ENCODE measurements at places on chromosomes 2 and 18. TPM values are rescaled to one million over a fixed set of nuclear protein-coding genes. Genes with fewer than 3 reads are reported as not detected.

GRCh38 chr2:30305235-30305634, 73.9 kb downstream of the LBH start:
- DNase-seq, result no peak
- H3K27ac ChIP-seq, result no peak overlapping the region
- no peak overlapping the region for H3K4me3 ChIP-seq

DNA sequence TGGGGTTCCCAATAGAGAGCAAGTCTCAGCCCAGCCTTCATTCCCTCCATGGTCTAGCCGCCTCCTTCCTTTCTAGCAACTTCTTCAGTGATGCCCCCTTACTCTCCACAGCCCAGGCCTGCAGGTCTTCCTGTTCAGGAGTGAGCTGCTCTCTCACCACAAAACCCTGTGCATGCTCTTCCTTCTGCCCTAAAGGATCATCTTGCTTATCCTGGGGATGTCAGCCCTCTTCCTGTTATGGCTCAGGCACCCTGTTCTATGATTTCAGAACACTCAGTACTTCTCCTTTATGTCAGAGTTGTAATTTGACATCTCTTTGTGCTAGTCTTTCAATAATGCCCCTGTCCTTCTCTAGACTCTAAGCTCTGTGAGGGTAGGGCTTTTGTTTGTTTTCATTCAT, 19.4 kb downstream of the TMEM178A start:
- no peak overlapping the region for H3K4me3 ChIP-seq
- no peaks in the 10 kb centered on the region for H3K4me1 ChIP-seq
- no peak for DNase-seq
- no peaks in the 10 kb centered on the region for H3K36me3 ChIP-seq
- H3K27ac ChIP-seq, result no peak overlapping the region
- H3K27me3 ChIP-seq, result no peaks in the 10 kb centered on the region

MXD1 gene
- 2.7 TPM for total RNA-seq

GRCh38 chr2:112829961-112830681, 6.5 kb downstream of the IL1B start:
- H3K36me3 ChIP-seq, result no peaks in the 10 kb centered on the region
- H3K27ac ChIP-seq, result no peak overlapping the region
- no peak for DNase-seq
- no peak overlapping the region for H3K4me3 ChIP-seq
- H3K4me1 ChIP-seq, result peaks cover 4% of the 10 kb centered on the region

DNA sequence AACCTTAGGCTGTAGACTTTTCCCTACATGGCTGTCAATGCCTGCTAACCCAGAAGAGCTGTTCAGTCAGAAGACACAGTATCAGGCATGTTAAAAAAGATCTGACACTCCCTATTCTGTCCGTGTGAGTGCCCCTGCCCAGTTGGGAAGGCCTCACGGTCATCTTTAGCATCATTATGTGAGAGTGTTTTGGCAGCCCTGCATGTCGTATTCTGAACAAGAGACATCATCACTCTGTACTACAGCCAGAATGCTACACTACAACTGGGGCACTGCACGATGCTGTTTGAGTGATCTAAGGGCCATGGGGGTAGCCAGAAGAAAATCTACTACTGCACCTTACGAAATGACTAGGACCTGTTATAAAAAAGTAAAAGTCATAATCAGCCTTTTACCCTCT, 67.2 kb downstream of the GREB1L start:
- no peaks in the 10 kb centered on the region for H3K4me1 ChIP-seq
- H3K36me3 ChIP-seq, result no peaks in the 10 kb centered on the region
- DNase-seq, result no peak

DNA sequence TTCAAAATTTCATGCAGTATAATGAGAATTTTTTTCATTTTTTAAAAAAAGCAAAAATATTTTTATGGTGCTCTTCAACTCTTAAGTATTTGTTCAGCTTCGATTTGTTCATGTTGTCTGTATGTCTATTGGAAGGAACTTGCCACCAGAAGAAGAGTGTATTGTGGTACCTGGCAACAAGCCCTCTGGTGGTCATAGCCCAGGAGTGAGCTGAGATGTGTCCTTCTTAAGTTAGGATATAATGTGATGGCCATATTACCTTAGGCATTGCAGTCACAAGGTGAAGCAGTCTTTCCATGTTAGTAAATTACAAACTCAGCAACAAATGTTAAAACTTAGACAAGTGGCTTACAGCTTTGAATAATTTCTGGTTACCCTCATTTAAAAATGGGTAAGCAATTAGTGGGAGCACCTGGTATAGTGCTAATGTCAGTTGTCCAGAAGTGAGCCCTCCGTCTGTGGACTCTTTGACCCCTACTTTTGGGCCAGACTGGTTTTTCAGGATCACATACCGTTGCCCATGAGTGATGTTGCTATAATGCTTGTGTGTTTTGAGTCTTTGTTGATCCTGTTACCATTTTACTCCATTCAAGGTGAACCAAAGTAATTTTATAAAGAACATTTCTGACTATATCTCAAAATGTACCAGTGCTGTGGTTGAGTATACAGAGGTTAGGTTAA, 57.4 kb downstream of the MYO1B start:
- peaks cover 5% of the 10 kb centered on the region for H3K36me3 ChIP-seq
- no peaks in the 10 kb centered on the region for H3K27me3 ChIP-seq
- DNase-seq, result no peak

ERCC3 gene
- 26.3 TPM for total RNA-seq

ZSWIM2 gene
- not detected for total RNA-seq

GRCh38 chr2:176094349-176094748, 1.8 kb downstream of the HOXD13 start:
- no peak for DNase-seq
- H3K27me3 ChIP-seq, result peaks cover 94% of the 10 kb centered on the region
- H3K4me1 ChIP-seq, result peaks cover 31% of the 10 kb centered on the region
- H3K36me3 ChIP-seq, result no peaks in the 10 kb centered on the region
- H3K27ac ChIP-seq, result no peak overlapping the region
- H3K4me3 ChIP-seq, result no peak overlapping the region

PDE11A gene
- total RNA-seq, result 0.62 TPM

ALKAL2 gene
- 1.1 TPM for total RNA-seq

DNA sequence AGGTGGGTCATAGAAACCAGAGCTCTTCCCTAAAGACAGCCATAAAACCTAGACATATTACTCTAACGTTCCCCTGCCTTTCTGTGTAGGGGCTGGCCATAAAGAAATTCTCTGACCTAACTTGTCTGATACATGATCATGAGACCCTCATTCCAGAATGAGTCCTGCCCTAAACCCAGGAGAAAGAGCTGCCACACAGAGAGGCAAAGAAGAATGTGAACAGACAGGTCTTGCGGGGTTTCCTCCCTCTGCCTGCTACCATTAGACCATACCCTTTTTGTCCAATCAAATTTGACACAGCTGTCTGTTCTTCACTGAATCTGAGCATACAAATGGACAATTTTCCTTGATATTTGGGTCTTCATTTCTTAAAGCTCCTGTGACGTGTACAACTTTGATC, 198.8 kb upstream of the LHCGR start:
- no peaks in the 10 kb centered on the region for H3K36me3 ChIP-seq
- H3K27ac ChIP-seq, result no peak overlapping the region
- no peak overlapping the region for H3K4me3 ChIP-seq
- no peaks in the 10 kb centered on the region for H3K4me1 ChIP-seq
- DNase-seq, result no peak

- DNase-seq, result no peak
- H3K36me3 ChIP-seq, result no peaks in the 10 kb centered on the region
- no peak overlapping the region for H3K27ac ChIP-seq
- no peaks in the 10 kb centered on the region for H3K4me1 ChIP-seq
- H3K4me3 ChIP-seq, result no peak overlapping the region
Observed at GRCh38 chr2:164371916-164372315, 249.4 kb downstream of the GRB14 start.

KCNIP3 gene
- total RNA-seq, result 5.8 TPM

DNA sequence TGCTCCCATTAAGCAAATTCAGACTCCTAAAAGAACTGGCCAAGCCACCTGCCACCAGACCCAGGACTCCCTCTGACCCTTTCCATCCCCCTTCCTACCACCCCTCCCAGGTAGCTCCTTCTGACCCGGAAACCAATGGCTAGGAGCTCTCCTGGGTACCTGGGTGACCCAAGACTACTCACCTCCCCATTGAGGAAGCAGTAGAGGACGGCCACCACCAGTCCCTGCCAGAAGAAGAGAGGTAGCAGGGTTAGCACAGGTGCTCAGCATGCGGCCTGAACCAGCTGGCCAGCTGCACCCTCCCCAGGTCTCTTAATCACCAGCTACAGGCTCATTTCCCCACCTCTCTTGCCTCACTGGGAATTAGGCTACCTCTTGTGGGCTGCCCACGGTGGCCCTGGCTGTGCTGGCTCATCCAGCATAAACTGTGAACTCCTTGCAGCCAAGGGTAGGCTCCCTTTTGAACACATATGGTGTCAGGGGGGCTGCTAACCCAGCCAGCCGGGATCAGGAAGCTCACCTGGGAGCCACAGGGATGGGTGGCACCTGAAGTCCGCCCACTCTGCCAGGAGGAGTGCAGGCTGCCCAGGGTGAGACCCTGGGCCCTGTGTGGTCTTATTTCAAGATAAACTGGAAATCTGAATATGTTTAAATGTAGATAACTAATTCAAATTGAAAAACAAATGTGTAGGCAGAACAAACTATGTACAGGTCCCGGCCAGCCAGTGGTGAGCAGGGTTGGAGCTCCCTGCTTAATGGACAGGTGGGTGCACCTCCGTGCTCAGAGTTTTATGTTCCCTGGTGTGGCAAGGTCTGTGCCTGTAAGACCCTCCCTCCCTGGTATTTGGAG, 9.9 kb downstream of the TMEM37 start:
- no peak for DNase-seq
- peaks cover 10% of the 10 kb centered on the region for H3K4me1 ChIP-seq
- peaks cover 3% of the 10 kb centered on the region for H3K27me3 ChIP-seq
- no peaks in the 10 kb centered on the region for H3K36me3 ChIP-seq
- no peak overlapping the region for H3K27ac ChIP-seq
- H3K4me3 ChIP-seq, result no peak overlapping the region

KCNF1 gene
- total RNA-seq, result 2.0 TPM

DNA sequence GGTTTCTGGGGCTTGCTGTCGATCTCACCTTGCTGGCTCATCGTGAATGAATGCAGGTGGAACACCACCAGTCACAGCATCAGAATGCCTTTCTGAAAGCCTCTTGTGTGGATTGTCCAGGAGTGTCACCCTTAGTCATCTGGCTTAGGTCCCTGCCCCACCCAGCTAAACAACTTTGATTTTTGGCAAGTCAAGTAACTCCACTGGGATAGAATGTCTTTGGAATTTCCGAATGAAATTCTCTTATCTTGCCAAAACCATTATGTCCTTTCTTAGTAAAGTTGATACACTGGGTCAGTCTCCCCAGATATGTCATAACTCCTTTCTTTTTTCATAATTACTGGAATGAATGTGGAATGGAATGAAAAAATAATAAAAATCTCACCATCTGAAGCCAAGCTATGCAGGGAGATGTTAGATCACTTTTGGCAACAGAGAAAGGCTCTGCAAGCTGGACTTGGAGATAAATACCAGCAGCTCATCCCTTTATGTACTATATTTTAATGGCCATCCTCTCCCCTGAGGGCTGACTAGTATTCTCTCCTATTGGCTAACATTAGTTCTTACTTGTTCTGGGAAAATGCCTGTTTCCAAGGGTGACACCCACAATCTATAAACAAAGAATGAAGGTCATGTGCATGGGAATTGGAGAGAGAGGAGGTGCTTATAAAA, 35.4 kb downstream of the INSIG2 start:
- no peak overlapping the region for H3K4me3 ChIP-seq
- no peaks in the 10 kb centered on the region for H3K36me3 ChIP-seq
- H3K27me3 ChIP-seq, result no peaks in the 10 kb centered on the region
- H3K27ac ChIP-seq, result peak overlapping the region; percentile 65

GRCh38 chr2:108460345-108461037, 11.5 kb downstream of the GCC2 start:
- H3K36me3 ChIP-seq, result peaks cover 34% of the 10 kb centered on the region
- H3K4me1 ChIP-seq, result no peaks in the 10 kb centered on the region
- H3K27me3 ChIP-seq, result peaks cover 2% of the 10 kb centered on the region

DNA sequence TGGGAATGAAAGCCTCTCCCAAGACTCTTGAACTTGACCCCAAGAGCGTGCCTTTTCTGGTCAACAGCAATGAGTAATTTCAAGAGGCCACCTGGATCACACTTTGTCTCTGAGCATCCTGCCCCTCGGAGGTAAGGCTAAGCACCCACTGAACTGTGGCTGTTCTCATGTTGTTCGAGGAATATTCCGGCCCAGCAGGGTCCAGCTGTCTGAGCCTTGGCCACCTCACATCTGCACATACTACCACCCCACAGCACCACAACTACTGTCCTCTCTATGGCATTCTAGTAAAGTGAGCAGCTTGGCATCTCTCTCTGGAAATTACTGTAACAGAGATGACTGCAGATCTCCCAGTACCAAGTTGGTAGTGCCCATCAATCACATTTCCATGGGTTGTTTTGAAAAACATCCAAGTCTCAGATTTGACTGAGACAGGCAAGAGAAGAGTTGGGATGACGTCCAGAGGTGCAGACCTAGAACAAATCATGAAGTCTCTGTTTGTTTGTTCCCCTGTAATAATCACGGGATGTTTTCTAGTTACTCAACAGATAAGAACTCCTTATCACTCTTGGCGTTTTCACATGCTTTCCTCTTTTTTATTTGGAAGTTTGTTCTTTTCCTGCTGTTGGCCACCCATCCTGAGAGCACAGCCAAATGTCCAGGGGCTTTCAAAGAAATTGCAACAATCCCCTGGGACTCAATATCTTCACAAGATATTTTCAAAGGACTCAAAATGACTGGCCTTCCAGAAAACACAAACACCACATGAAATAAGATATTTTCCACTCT, 336.0 kb upstream of the TNP1 start:
- no peak for DNase-seq
- H3K27me3 ChIP-seq, result no peaks in the 10 kb centered on the region
- H3K27ac ChIP-seq, result no peak overlapping the region
- H3K36me3 ChIP-seq, result no peaks in the 10 kb centered on the region
- no peak overlapping the region for H3K4me3 ChIP-seq

GRCh38 chr2:237131749-237132533, 46.3 kb downstream of the COPS8 start:
- H3K4me3 ChIP-seq, result no peak overlapping the region
- peaks cover 7% of the 10 kb centered on the region for H3K4me1 ChIP-seq
- H3K27me3 ChIP-seq, result no peaks in the 10 kb centered on the region

- H3K4me1 ChIP-seq, result no peaks in the 10 kb centered on the region
- H3K4me3 ChIP-seq, result no peak overlapping the region
- H3K27me3 ChIP-seq, result no peaks in the 10 kb centered on the region
- no peak overlapping the region for H3K27ac ChIP-seq
Observed at GRCh38 chr2:133431289-133431688, 137.0 kb downstream of the NCKAP5 start.

ITGB6 gene
- total RNA-seq, result 37.7 TPM

HOXD3 gene
- total RNA-seq, result 3.1 TPM

All from muscle of leg (tissue), 16 donors.